ENCODE measurements at places on chromosomes 12 and 14.

GRCh38 chr12:15982921-15983320 lies 71.8 kb downstream of the DERA start:
- DNase-seq, result no peak

DNA sequence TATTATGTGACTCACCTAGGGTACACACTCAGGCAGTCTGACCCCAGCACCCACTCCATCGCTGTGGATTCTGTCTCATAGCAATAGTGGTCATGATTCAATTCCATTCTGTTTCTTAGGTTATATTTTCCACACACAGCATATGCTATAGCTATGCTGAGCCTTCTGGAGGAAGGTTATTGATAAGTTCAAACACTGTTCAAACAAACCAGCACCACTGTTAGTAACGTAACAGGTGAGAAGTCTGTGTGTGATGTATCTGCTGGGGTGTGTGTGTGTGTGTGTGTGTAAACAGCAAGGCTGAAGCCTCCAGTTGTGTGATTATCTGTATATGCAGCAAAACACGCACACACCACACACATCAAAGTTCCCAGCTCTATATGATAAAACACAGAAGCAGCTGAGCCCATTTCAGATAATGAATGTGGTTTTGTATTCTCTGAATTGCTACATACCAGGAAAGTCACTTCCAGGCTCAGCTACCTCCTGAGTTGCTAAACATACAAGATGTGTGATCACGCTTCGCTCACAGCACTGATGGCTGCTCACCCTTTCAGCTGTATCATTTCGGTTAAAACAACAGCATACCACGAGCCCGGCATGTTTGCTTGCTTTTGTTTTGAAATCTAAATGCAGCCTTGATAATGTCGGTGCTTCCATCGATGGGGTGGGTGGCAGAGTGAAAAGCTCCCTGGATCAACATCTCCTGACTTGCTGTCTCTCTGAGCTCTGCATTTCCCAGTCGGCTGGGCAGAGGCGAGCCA lies 6.8 kb upstream of the SYNE3 start:
- DNase-seq, result no peak

GRCh38 chr12:45368841-45369489 lies 153.1 kb downstream of the ANO6 start:
- DNase-seq, result no peak

GRCh38 chr12:17489452-17489851 lies 600.5 kb downstream of the RERGL start:
- no peak for DNase-seq

DNA sequence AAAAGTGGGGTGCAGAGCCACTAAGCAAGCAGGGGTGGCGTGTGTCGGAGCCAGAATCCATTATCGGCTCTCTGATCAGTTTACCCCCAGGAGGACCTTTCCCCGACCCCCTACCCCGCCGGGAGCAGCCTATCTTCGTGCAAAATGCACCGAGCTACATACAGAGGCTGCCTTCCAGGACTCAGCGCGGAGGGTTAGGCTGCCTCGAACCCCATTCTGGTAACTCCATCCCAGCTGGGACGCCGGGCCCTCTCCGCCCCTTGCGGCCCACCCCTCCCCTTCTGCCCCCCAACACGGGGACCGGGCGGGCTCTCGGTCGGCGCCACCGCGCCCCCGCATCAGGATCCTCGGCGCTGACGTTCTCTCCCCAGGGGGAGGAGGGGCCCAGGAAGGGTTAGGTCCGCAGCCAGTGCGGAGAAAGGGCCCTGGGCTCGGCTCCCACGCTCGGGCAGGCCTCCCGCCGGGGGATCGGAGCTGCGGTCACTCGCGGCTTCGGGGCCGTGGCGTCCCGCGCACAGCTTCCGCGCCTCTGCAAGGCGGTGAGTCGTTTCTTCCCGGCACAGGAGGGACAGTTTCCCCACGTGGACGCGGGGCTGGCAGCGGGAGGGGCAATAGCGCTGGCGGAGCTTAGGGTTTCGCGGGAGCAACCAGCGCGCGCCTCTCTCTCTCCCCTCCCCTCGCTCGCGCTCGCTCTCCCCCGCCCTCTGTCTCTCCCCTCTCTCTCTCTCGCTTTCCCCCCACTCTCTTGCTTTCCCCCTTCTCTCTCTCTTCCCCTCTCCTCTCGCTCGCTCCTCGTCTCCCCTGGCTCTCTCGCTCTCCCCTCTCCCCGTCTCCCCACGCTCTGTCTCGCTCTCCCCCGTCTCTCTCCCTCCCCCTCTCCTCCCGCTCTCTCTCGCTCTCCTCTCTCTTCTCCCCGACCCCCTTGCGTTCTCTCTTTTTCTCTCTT lies 12.5 kb upstream of the MAP3K9 start:
- DNase-seq, result peak; percentile 46

DNA sequence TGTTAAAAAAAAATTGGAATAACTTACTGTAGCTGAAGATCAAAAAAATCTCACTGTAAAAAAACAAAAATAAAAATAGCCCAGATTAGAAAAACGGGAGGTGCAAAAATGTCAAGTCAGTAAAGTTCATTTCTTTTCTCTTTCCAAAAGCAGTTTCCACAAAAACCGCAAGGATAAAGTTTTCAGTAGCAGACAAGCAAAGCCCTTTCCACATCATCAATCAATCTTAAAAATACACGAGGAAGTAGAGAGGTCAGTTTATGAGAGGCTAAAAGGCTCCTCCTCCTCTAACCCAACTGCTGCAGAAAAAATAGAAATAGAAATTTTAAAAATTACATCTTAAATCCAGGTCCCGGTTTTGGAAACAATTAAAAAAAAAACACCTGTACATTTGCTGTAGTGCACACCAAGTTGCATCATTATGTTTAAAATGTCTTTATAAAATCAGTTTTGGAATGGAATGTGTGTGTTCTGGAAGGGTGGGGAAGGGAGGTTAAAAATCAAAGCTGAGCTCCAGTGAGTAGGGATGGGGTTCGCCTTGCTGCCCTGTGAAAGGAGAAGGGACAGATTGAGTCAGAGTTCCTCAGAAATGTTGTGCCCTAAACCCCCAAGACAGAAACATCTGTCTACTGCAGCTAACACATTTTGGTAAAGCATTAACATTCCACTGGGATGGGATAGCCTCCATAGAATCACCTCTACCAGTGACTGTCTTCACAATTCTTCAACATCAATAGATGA lies 5.8 kb downstream of the HNRNPC start:
- DNase-seq, result no peak

- DNase-seq, result no peak
Measured at GRCh38 chr12:20374795-20375194, 6.5 kb downstream of the PDE3A start.

DNA sequence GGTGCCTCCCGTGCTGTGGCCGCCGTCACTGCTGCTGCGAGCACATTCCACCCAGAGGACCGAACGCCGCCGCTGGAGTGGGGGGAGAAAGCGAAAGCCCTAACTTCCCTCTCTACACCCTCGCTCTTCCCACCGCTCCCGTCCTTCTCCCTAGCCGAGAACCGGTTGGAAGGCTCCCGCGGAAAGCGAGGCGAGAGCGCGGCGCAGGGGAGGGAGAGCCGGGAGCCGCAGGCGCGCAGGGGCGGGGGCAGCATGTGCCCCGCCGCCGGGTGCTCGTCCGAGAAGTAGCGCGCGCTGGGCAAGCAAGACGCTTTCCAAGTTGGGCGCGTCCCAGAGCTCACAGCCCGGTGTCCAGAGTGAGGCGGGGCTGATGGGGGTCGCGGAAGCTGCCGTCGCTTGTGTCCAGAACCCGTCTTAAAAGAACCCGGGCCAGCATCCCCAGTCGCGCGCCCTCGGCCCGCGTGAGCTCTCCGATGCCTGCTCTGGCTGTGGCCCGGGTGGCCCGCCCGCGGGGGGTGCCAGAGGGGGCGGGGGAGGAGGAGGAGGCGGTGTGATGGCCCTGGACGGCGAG lies at the start of gene TRHDE:
TSS of gene TRHDE (plus strand) at position 280 of the 571 bp plus-strand sequence. CDS start at position 554, 274 bp downstream.
- peak; percentile 64 for DNase-seq

- DNase-seq, result no peak
Measured at GRCh38 chr12:75606151-75606550, 94.7 kb upstream of the KRR1 start.

DNA sequence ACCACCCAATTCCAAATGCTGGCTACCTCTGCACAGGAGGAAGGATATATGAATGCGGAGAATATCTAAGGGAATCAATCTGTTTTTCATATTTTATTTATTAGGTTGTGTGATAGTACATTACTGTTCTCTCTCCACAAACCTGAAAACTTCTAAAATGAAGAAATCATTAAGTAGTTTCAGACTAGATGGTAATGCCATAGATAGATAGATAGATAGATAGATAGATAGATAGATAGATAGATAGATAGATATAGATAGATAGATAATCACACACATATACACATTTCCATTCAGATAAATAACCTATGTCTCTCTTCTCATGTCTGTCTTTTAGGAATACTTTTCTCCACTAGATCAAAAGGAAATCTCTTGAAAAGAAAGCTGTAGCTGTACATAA lies 126.1 kb upstream of the TSPAN8 start:
- DNase-seq, result no peak

Measured in COR-L47 (cell line).